Activated CD4-positive, alpha-beta T cell treated with anti-CD3 and anti-CD28 coated beads for 4 hours (primary cell): ENCODE measurements at places on chromosomes 12 and 14.

GRCh38 chr12:53045696-53046045 lies 4.2 kb upstream of the TNS2 start:
- no peak for DNase-seq

GRCh38 chr14:68805414-68805813 lies 12.5 kb upstream of the ZFP36L1 start:
- no peak for DNase-seq

GRCh38 chr12:49200919-49201594 lies 12.2 kb upstream of the TUBA1A start:
- DNase-seq: no peak

GRCh38 chr14:93128725-93129459 lies 13.2 kb upstream of the ITPK1 start:
- no peak for DNase-seq

- no peak for DNase-seq
These were observed 18.8 kb upstream of the HHIPL1 start for GRCh38 chr14:99626041-99626648.

GRCh38 chr12:113907446-113908180 lies 58.5 kb downstream of the RBM19 start:
- DNase-seq: no peak

DNA sequence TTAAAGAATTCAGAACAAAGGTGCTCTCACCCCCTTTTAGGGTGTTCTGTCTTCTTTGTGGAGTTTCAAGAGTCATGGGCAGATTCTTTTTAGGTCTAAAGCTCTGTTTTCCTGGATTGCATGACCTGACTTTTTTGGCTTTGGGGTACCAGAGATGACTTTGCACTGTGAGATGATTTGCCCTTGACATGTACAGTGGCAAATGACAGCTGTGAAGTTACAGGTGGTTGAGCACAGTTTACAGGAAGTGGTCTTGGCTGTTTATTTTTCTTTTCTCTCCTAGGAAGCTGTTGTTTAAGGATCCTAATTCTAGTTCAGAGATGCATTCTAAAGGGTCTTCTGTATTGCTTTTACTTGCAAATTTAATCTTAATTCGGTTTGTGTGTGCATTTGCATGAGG lies 83.8 kb upstream of the METAP2 start:
- DNase-seq: no peak

DNA sequence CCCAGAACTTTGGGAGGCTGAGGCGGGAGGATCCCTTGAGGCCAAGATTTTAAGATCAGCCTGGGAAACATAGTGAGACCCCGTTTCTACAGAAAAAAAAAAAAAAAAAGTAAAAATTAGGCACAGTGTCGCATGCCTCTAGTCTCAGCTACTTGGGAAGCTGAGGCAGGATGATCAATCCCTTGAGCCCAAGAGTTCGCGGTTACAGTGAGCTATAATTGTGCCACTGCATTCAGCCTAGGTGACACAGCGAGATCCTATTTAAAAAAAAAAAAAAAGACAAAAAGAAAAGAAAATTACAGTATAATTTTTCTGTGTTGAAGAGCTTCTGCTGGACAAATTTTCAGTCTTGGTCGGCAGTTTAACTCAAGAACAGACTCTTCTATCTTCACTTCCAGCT lies 133.9 kb upstream of the FGD4 start:
- no peak for DNase-seq

DNA sequence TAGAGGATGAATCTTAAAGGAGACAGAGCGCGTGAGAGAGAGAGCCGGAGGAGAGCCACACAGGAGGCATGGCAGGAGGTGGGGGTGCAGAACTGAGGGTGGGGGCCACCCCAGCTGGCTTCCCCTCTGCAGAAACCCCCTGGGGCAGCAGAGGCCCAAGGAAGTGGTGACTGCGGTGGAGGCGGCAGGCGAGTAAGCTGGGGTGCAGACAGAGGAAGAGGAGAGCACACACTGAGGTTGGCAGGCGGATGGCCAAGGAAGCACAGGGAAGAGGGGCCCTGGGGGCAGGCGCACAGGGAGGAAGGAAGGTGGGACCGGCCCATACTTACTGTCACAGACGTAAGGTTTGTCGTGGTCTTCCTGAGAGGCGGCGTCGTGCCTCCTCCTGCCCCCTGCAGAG lies 179.8 kb downstream of the DPF3 start:
- no peak for DNase-seq

DNA sequence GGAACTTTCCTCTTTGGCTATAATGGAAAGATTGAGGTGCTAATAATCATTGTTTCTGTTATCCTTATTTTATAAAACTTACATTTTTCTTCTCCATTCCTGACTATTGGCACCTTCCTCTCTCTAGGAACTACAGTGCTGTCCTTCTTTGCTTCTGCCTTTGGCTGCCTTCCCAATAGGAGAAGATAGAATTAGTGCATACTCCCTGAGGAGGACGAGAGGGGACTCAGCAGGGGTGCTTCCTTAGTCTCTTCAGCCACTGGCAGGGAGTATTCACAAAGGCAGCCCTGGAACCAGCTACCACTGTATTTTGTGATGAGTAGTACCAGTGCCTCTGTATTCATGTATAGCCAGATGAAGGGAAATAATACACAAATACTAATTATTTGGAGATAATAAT lies 208.5 kb downstream of the FOXG1 start:
- DNase-seq: no peak

- no peak for DNase-seq
These were observed 31.8 kb downstream of the INTS13 start for GRCh38 chr12:26906024-26906423.

DNA sequence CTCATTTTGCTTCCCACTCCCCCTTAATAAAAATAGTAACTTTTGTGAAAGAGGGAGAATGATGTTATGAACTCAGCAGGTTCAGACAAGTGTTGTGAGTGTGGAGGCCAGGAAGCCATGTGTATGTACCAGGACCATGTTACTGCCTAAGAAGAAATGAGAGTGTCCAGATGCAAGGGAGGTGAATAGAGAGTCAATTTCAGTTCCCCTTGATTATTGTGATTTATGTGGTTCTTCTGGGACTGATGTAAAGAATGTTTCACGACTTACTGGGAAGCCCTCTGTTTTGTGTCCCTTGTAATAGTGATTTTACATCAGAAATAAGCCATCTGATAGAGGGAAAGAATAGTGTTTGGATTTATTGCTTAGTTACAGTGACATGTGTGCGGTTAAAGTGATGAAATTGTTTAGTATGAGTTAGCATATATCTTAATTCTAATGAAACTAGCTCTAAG lies 32.5 kb downstream of the FBXO34 start:
- no peak for DNase-seq

GRCh38 chr12:71704920-71705319 lies 19.0 kb downstream of the TMEM19 start:
- no peak for DNase-seq

- DNase-seq: no peak
These were observed 3.4 kb downstream of the BMP4 start for GRCh38 chr14:53953002-53953827.

DNA sequence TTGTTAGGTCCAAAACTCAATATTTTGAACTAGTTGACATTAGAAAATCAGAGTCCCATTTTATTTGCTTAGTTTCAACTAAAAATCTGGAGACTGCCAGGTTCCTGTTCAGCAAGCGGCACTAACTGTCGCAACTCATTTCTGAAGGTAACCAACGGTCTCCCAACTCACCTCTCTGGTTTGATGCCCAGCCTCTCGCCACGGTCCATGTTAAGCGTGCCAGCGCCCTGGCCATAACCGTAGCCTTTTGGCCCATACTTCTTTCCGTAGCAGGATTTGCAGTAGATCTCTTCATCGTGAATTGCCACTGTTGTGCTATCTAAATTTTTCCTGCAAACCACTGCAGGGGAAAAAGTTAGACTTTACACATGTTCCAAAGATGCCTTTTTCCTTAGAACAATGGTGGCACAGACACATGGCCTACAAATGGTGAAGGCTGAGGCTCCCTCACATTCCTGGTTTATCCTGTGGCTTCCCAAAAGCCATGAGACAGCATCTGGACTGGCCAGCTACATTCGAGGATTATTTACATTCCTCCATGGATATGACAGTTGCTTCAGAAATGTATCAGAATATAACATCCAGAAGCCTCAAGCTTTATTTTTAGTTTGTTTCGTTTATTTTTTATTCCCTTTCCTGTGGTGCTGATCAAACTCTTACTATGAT lies 15.7 kb downstream of the CSRP2 start:
- DNase-seq: no peak

DNA sequence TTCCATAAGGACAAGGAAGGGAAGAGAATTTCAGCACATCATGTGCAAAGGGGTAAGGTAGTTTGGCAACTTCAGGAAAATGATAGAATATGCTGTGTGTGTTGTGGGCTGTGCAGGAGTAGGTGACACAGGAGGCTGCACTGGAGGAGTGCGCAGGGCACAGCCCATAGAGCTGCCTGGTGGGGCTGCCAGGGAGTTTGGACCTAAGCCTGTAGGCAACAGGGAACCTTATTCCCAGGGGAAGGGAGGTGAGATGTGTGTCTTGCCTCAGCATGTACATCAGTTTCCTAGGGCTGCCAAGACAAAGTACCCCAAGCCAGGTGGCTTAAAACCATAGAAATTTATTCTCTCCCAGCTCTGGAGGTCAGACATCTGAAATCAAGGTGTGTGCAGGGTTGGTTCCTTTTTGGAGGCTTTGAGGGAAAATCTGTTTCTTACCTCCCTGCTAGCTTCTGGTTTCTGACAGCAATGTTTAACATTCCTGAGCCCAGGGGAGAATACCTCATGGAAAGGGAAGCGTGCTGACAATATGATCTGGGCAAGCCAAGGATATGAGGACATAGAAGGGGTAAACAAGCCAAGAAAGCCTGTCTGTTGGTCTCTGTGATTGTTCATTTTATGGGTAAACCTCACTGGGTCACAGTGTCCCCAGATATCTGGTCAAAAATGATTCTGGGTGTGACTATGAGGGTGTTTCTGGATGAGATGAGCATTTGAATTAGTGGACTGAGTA lies 174.0 kb upstream of the NTF3 start:
- no peak for DNase-seq

- DNase-seq: no peak
These were observed 136.8 kb downstream of the TTC8 start for GRCh38 chr14:88961214-88961613.
